Activated naive CD4-positive, alpha-beta T cell treated with Interleukin-2 at 50 U/mL for 16 hours (primary cell): ENCODE measurements at places on chromosomes 3 and 15.

GRCh38 chr3:24310887-24311286, 183.8 kb downstream of the THRB start:
- DNase-seq: no peak

GRCh38 chr15:77507911-77508310, 87.2 kb downstream of the HMG20A start:
- no peak for DNase-seq

- DNase-seq: no peak
These were observed 40.8 kb downstream of the EIF2AK4 start for GRCh38 chr15:39974656-39975230.

GRCh38 chr3:183274609-183275008, 21.6 kb downstream of the B3GNT5 start:
- no peak for DNase-seq

DNA sequence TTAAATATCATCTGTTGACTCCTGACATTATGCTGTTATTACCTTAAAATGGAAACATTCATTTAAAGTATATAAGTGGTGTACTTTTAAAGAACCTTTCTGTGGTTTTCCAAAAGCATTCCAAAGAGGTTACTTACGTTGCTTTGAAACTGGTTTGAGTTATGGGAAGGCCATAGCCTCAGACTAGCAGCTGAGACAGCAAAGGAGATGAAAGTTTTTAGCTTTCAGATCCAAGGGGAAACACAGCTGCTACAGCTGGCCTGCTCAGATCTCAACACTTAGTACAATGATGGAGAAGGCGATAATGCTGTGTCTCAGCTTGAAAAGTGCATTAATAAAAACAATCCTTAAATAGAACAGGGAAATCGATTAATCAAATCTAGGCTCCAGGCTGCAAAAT, 921.1 kb downstream of the ROBO1 start:
- DNase-seq: no peak

DNA sequence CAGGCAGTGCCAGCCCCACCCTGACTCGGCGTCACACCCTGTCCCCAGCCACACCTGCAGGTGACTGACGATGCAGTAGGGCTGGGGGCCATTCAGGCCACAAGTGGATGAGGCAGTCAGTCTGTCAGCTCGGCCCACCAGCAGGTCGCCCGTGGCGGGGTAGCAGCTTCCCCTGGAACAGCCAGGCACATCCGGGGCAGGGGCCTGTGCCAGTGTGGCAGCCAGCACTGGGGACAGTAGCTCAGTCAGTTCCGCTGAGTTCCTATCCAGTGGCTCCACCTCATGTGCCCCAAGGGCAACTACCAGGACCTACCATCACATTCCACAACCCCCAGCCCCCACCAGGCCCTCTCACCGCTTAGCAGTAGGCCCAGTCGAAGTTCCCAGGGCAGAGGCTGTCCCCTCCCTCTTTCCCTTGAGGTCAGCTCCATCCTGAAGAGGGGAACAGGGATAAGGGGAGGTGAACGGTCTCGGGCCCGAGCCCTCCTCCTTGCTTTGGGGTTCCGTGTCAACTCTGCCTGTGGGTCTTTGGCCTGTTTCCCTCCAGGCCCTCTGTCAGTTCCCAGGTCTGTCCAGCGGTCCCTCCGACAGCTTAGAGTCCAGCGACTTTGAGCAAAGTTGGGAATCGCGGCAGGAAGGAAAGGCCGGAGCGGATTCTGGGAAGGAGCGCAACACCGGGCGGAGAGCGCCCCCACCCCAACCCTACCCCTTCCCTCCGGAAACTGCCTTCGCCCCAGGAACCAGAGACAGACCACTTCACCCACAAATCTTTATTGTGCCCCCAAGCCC, at the start of gene LAMB2:
Gene LAMB2 (minus strand): TSS at position 614 of the 789 bp plus-strand sequence. CDS start 183 bp downstream, at position 431.
- no peak for DNase-seq

DNA sequence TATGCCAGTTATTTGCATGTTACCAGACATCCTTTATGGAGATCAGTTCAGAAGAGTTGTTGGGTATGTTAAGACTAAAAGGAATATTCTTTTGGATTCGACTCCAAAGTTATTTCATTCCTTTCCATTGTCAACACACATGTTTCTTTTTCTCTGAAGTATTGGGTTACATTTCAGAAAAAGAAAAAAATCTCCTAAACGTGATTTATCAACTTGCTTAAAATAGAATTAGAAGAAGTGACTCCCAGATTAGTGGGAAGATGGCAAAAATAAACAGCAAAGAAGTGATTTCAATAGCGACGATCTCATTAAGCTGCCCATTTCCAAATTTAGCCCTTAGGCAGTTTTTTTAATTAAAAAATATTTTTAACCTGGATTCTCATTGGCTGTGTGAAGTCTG, 85.4 kb downstream of the TIGIT start:
- no peak for DNase-seq

GRCh38 chr3:106376016-106376570, 507.3 kb upstream of the CBLB start:
- DNase-seq: no peak

GRCh38 chr3:44906997-44907396, 32.6 kb downstream of the TGM4 start:
- no peak for DNase-seq

GRCh38 chr3:64743156-64743886, 55.5 kb upstream of the ADAMTS9 start:
- no peak for DNase-seq

- no peak for DNase-seq
These were observed 56.2 kb downstream of the CEMIP start for GRCh38 chr15:80835336-80835735.

DNA sequence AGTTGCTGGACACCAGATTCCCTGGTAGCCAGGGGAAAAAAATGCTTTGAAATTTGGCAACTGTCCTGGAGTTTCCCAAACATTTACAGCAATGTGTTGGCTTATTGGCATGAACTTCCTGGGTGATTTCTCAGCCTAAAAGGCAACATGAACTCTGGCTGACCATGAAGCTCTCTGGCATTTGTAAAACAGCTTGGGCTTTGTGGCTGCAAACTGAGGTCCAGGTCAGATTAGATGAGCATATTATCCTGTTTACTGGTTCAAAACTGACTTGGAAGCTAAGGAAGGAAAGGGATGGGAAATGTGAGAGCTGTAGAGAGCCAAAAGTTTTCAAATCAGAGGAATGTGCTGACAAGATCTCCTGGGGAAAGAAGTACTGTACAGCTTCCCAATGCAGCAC, 139.0 kb downstream of the P3H2 start:
- no peak for DNase-seq

DNA sequence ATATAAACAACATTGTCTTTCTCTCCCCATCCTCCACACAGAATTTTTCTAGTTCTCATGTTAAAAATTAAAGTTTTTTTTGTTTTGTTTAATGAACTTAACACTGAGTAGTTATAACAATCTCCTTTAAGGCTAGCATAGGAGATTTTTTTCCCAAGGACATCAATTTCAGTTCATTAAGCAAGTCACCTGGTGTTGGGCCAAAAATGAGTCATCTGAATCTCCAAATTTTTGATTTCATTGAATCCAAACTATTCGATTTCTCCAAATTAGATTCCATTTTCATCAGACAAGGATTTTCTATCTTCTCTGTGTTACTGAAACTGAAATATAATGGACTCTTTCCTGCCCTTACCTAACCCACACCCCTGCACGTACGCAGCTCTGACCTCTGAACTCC, 631.4 kb upstream of the MDFIC2 start:
- DNase-seq: no peak

GRCh38 chr3:21528291-21528995, 222.6 kb downstream of the ZNF385D start:
- no peak for DNase-seq

DNA sequence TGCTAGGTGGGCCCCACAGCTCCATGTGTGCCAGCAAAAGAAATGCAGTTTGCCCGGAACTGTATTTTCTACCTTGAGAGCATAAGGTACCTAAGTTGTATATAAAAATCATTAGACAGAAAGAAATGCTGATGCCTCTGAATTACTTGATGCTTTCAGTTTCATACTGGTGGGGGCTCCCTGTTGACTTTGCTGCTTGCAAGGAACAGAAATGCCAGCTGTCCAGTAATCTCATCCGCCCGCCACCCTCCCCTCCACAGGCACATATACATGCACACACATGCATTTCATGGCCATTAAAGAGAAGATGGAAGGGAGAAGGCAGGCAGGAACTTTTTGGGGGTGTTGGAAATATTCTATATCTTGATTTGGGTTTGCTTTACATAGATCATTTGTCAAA, 38.4 kb downstream of the LIMD1 start:
- no peak for DNase-seq

GRCh38 chr15:67550522-67550921, 8.0 kb downstream of the MAP2K5 start:
- no peak for DNase-seq

- no peak for DNase-seq
These were observed 402.1 kb downstream of the PDCD6IP start for GRCh38 chr3:34200576-34200975.
